ENCODE measurements at places on chromosomes 3 and 15.

DNA sequence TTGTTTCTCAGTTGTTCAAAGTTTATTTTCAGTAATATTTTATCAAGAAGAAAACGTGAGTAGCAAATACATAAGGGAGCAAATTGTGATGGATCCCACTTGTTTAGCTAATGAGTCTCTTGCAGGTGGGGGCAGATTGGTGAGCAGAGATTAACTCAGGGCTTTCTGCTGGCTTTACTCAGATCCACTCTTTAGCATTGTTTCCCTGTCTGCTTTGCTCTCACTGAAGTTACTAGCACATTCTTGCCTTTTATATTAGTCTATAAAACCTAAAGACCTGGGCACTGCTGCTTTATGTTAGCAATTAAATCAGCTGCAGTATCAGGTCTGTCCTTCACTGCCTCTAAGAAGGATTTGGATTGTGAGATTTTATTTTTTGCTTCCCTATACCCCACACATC, 71.5 kb downstream of the STAC start:
- DNase-seq = no peak

DNA sequence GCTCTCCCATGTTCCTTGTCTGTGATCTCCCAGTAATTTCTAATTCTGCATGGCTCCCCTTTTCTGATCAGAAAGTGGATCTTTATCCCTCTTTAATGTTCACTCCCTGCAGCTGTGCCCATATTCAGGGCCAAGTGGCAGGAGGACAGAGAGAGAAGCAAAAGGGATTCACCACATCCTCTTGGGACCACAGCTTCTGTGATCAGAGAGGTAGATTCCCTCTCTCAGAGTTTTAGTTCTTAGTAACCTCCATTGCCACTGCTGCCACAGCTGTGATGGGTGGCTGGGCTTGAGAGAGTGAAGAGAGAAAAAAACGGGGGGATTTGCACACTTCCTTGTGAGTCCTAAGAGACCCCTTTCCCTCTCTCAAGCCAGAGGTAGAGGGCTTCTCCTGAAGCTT, 49.2 kb downstream of the GLCE start:
- no peak for DNase-seq

DNA sequence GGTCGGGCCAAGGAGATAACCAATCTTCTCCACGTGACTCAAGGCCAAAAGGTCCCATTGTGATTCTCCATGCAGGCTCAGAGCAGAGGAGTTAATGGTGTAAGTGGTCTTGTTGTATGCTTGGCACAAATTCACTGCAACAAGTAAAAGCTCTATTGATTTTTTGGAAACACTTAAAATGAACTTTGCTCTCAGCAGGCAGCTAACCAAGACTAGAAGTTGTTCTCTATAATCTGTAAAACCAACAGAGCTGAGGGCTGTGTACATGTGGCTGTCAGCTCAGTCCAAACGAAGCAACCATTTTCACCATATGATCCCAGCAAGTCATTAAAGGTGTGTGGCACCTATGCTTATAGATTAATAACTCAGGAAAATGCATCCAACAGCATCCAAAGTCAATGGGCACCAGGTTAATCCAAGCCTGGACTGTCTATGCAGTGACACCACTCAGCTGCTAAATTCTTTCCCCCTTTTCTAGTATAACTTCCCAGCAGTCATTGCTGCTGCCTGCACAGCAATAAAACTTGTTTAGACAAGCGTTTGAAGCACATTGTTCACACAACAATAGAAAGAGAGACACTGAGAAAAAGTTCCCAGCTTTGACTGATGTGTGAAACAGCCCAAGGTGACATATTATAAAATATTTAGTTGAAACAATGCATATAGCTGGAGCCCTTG, 603.8 kb upstream of the ADAMTS9 start:
- no peak for DNase-seq

DNA sequence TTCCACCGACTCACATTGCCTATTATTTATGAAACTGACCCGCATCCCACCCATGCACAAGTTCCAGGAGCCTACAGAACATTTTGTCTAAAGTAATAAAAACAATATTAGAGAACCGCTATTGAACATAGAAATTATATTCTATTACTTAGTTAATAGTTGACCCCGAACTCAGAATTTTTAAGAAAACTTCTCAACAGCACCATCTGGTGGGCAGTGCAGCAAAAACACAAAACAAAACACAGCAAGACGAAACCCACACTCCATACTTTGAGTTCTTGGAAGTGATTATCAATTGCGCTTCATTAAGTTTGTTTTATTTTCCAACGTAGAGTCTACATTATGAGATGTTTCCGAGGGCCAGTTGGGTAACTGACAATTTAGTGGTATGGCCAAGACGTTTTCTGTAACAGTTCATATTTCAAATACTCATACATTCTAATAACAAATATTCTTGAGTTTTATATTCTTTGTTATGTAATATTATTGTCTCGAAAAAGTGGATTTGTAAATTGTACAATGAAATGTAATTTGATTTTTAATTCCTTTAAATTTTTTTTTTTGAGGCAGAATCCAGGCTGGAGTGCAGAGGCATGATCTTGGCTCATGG, 24.0 kb upstream of the C3orf70 start:
- no peak for DNase-seq

- peak; percentile 3 for DNase-seq
These were observed 83.5 kb downstream of the SLC25A26 start for GRCh38 chr3:66304293-66304692.

GRCh38 chr15:69143756-69144436, 16.5 kb upstream of the GLCE start:
- no peak for DNase-seq

- DNase-seq = peak; percentile 5
These were observed 98.8 kb downstream of the ZNF621 start for GRCh38 chr3:40623567-40623966.

GRCh38 chr3:193451902-193452301, 73.3 kb upstream of the ATP13A5 start:
- DNase-seq = no peak

- no peak for DNase-seq
These were observed 15.9 kb downstream of the SH3GL3 start for GRCh38 chr15:83462953-83463433.

- DNase-seq = no peak
These were observed 292.3 kb downstream of the KBTBD8 start for GRCh38 chr3:67290438-67290837.

GRCh38 chr3:52792961-52793695, 1.5 kb upstream of the ITIH3 start:
- no peak for DNase-seq

DNA sequence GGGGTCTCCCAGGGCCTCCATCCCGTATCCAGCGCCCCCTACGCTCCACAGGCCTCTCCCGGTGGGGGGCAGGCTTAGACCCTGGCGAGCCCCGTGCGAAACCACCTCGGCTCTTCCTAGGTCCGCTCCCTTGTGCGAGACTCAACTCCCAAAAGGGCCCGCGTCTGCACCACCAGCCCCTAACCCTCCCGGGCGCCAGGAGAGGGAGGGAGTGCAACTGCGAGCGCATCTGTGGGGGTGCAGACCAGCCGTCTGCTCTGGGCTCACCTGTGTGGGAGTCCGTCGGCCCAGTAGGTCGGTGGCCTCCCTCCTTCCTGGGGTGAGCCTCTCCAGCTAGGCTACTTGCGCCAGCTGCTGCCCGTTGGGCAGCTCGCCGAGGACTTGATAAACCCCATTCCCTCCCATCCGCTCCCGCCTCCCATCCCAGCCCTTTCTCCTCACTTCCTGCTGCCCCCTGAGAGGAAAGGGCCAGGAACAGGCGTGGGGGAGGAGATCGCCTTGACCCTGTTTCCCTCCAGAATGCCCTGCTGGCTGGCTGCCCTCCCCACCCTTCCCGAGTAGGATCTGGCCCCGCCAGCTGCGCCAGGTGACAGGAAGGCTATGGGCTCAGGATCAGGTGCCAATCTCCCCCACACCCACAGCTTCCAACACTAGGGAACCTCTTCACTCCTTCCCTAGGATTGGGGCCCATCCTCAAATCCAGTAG, at the start of gene HYAL2:
TSS of gene HYAL2 (minus strand) at position 360 of the 706 bp plus-strand sequence. CDS start 2,256 bp downstream, outside the sequence.
- DNase-seq = no peak

GRCh38 chr3:3288255-3288654, 108.8 kb upstream of the CRBN start:
- DNase-seq = no peak

- DNase-seq = no peak
These were observed 17.1 kb upstream of the NANOGP8 start for GRCh38 chr15:35102186-35102585.

DNA sequence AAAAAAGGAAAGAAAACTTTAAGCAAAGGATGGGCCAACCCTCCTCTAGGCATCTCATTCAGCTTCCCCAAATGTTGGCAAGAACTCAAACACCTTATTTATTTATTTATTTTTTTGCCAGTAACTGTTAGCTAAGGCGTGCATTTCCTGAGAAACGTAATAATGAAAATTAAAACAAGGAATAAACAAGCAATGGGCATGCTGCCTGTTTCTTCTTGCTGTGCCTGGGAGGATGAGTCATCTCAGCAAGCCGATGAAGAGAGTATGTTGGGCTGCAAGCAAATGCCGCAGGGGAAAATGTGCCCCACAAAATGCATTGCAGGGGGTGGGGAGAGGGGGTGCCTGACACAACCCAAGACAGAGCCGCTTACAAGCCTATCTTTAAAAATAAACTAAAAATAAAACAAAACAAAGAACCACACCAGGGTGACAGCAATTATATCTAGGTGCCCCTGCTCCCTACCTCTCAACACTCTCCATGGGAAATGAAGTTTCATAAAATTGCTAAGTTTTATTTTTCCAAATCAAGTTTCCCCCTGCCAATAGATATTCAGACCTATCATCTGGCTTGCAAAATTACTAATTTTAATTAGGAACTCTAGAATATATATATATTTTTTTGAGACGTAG, 40.3 kb downstream of the EIF4E3 start:
- no peak for DNase-seq

DNA sequence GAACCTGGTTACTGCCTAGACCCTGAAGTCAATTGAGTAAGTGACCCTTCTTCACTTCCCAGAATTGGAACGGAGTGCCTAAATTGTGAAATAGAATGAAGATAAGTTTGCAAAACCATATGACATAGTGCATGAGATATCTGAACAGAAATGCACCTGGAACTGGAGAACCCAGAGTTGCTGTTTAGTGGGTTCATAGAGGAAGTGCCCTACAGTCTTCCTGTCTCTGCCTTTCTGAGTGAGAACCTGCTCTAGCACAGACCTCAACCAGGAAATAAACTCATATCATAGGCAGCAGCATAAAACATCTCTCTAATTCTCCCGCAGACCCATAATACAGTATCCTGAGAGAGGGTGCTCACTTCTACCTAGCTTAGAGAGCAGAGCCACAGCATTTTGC, 82.9 kb downstream of the EOMES start:
- peak; percentile 70 for DNase-seq

DNA sequence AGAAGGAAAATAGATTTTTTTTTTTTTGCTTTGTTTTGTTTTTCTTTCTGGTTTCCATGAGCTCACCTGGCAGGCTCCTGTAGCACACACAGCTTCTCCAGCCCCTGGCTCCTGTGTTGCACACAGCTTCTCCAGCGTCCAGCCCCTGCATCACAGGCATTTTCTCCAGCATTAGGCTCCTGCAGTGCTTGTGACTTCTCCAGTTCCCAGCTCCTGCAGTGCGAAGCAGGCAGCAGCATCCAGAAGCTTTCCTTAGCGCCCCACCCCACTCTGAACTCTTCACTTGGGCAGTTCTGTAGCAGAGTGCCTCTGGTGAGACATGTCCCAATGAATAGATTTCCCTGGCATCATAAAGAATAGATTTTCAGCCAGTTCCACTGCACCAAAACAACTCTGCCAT, 5.5 kb upstream of the CCDC39 start:
- no peak for DNase-seq

DNA sequence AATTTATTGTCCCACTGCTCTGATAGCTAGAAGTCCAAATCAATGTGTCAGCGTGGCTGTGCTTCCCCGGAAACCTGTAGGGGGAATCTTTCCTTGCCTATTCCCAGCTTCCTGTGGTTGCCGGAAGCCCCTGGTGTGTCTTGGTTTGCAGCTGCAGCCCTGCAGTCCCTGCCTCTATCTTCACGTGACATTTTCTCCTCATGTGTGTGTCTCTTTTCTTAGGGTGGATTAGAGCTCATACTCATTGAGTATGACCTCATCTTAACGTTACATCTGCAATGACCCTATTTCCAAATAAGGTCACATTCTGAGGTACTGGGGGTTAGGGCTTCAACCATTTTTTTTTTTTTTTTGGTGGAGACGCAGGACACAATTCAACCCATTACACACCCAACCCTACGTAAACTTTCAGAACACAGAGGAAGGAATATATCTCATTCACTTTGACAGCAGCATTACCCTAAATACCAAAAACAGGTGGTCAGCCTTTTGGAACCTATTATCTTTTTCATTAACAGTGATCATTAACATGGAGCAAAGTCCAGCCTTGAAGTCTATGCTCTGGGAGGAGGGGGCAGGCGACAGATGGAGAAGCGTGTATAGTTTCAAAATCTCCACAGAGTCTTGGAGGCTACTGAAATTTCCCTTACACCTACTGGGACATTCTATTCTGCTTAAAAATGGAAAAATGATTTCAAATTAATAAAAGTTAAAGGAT, 88.6 kb downstream of the RYK start:
- no peak for DNase-seq

DNA sequence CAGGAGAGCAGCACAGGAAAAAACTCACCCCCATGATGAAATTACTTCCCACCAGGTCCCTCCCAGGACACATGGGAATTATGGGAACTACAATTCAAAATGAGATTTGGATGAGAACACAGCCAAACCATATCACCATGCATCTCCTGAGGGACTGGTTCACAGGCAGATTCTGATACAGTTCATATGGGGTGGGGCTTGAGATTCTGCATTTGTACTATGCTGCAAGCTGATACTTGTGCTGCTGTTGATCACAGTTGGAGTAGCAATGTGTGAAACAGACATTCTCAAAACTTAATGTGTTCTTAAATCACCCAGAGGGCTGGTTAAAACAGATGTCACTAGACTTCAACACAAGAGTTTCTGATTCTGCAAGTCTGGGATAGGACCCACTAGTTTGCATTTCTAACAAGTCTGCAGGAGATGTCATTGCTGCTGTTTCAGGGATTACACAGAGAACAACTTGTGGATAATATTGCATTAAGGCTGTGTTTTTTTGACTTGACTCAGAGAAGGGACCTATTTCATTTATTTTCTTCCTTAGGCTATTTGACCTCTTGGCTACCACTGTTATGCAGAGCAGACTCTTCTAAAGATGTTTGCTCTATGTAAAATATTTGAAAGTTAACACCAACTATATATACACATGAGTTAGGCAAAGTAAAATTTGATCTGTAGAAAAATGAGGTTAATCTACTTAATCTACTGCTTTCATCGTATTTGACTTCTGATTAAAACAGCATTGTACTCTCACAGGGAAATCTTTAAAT, 194.2 kb upstream of the CNTN3 start:
- no peak for DNase-seq

DNA sequence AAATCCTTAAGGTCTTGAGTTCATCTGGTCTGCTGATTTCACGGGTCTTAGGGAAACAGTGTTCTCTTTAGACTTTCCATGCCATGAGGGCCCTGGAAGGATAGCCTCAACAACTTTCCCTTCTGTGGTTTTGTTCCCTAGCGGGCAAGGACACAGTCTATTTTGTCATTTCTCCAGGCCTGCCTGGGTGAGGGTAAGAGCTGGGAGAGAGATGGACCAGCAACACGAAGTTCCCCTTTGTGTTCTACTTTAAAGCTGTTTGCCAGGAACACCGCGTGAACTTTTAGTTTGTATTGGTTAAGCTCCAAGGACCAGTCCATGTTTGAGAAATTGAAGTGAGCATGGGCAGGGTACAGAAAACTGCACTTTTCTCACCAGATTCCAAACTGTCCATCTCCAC, 20.9 kb downstream of the ST3GAL6 start:
- no peak for DNase-seq
